ENCODE measurements at places on chromosomes 13 and 19.

- DNase-seq = peak; percentile 99
Observed at GRCh38 chr19:53977991-53978731, 13.3 kb upstream of the CACNG6 start.

DNA sequence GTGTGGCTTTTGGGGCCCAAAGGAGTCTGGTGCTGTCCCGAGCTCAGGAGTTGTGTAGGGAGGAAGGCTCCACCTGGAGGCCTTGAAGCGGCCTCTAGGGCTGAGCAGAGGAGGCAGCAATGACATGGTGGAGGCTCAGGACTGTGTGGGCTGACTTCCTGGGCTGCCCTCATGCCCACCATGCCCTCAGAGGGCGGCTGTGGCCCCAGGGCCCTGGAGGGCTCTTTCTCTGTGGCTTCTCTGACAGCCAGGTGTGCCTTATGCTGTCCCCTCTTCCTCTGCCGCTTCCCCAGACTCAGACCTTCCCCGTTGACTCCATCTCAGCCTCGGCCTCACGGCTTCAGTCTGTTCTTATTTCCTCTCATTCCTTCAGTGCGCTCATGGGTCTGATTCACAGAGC is 35.5 kb upstream of the ANKRD10 start:
- no peak for DNase-seq

GRCh38 chr19:3605770-3606169 is 905 bp downstream of the TBXA2R start:
- DNase-seq = no peak

- DNase-seq = no peak
Observed at GRCh38 chr19:2645826-2646225, 56.7 kb downstream of the GNG7 start.

GRCh38 chr13:79936368-79937136 is 404.4 kb downstream of the SPRY2 start:
- peak; percentile 57 for DNase-seq

DNA sequence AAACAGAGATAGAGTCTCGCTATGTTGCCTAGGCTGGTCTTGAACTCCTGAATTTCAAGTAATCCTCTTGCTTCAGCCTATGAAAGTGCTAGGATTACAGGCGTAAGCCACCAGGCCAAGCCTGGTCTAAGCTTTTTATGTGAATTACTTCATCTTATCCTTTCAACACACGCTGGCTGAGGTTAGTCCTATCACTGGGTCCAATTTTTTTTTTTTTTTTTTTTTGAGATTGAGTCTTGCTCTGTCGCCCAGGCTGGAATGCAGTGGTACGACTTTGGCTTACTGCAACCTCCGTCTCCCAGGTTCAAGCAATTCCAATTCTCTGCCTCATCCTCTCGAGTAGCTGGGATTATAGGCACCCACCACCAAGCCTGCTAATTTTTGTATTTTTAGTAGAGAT is 10.4 kb downstream of the MYO1F start:
- DNase-seq = no peak

DNA sequence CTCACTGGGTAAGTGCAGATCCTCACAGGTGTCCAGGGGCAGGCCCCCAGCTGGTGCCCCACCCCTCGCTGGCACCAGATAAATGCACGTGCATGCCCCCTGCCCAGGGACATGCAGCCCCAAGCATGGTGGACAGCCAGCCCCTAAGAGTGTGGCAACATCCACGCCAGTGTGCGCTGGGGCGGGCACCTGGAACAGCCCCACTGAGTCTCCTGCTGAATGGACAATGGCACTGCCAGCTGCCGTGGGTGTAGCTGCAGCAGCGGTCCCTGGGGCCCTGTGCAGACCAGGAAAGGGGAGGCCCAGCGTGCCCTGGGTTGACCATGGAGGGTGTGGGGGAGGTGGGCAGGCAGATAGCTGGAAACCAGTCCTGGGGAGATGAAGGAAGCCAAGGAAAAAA is 538.7 kb upstream of the SGCG start:
- DNase-seq = no peak

DNA sequence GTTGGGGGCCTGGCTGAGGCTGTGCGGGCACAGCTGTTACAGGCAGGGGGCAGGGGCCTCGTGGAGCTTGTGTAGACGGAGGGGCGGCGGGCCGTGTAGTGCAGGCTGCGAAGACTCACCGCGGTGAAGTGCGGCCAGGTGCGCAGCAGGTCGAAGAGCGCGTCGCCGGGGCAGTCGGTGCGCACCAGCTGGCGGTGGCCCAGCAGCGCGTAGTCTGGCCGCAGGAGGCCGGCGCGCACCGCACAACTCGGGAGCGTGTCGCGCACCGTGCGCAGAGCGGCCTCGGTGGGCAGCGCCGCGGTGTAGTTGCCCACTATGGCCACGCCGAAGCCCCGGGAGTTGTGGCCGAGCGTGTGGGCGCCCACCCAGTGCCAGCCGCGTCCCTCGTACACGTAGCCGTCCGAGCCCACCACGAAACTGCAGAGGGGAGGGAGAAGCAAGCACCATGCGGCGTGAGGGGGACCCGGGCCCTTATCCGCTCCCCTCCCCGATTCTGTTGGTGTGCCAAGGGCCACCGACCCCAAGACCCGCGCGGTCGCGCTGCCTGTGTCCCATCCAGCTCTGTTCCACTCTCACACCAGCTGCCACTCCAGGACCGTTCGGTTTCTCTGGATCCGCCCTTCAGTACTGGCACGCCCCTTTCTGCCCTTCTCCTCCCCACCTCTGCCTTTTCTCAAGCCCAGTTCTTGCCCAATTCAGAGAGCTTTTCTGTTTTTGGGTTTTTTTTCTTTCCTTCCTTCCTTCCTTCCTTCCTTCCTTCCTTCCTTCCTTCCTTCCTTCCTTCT is 5.4 kb upstream of the RASAL3 start:
- no peak for DNase-seq

GRCh38 chr13:42333613-42334328 is 61.8 kb downstream of the AKAP11 start:
- DNase-seq = no peak

GRCh38 chr13:64130600-64130999 is 2715.0 kb upstream of the PCDH20 start:
- no peak for DNase-seq

DNA sequence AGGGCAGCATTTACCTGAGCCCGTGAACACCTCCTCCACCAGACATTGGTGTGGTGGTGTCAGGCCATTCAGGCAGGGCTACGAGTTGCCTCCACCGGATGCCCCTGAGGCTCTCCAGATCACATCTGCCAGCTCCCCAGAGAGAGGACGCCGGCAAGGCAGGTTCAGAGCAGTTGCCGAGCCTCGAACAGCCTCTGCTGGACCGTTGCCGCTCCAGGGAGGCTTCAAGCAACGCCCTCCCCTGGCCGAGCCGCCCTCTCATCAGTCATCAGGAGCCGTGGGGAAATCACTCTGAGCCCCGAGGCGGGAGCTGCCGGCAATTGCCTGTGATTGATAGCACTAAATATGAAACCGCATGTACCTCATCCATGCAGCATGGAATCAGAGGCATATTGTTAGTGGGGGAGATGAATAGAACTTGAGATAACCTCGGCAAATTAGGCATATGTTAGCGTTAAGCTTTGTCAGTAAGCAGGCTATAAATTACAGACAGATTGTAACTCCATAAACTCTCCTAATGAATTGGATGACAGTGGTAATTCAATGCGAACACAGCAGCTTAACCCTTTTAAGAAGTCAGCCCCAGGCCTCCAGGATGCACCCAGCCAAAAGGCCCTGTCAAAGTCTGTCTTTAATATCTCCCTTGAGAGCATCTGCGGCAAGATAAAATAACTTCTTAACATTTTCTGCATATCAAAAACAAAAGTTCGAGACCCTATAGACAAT is 29.8 kb upstream of the SPACA7 start:
- no peak for DNase-seq

DNA sequence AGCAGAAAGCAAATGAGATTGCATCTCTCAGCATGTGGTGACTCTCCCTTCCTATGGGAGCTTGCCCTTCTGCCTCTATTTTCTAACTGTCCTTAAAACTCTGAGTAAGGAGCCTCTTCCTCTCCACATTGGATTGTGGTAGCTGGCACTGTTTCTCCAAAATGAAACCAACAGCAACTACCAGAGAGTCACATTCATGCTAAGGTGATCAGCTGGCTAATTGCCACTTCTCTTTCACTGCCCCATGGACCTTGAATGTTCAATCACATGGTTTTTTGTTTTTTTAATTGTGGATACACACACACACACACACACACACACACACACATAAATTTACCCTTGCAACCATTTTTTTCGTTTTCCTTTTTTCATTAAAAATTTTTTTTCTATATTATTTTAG is 154.7 kb upstream of the TSC22D1 start:
- DNase-seq = no peak

- DNase-seq = no peak
Observed at GRCh38 chr19:343941-344624, 513 bp downstream of the MIER2 start.

DNA sequence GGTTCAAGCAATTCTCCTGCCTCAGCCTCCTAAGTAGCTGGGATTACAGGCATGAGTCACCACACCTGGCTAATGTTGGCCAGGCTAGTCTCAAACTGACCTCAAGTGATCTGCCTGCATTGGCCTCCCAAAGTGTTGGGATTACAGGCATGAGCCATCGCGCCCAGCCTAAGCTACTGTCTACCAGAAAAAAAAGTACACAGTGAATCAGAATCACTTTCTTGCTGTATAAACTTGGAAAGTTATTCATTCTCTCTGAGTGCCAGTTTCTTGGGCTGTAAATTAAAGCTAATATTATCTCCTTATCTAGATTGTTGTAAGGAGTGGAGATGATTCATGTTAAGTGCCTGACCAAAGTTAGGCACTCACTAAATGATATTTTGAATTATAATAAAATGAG is 242.8 kb downstream of the ENOX1 start:
- no peak for DNase-seq

- no peak for DNase-seq
Observed at GRCh38 chr13:110343241-110343865, 36.3 kb downstream of the COL4A2 start.

DNA sequence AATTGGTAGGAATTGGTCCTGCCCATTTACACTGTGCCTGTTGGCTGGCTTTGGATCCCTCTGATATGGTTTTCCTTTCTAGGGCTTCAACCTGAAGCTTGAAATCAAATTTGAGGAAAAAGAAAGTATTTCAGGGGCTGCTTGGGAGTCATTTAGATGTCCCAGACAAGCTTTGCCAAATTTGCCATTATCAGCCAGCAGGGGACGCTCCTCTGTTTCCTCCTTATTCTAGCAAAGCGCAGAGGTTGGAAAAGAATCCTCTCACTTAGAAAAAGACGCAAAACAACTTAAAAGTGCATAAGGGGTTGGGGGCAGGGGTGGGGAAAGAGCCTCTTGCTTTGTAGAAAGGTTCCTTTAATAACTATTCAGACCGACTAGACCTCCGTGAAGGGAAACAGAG is 1211.1 kb upstream of the PCDH20 start:
- DNase-seq = no peak

DNA sequence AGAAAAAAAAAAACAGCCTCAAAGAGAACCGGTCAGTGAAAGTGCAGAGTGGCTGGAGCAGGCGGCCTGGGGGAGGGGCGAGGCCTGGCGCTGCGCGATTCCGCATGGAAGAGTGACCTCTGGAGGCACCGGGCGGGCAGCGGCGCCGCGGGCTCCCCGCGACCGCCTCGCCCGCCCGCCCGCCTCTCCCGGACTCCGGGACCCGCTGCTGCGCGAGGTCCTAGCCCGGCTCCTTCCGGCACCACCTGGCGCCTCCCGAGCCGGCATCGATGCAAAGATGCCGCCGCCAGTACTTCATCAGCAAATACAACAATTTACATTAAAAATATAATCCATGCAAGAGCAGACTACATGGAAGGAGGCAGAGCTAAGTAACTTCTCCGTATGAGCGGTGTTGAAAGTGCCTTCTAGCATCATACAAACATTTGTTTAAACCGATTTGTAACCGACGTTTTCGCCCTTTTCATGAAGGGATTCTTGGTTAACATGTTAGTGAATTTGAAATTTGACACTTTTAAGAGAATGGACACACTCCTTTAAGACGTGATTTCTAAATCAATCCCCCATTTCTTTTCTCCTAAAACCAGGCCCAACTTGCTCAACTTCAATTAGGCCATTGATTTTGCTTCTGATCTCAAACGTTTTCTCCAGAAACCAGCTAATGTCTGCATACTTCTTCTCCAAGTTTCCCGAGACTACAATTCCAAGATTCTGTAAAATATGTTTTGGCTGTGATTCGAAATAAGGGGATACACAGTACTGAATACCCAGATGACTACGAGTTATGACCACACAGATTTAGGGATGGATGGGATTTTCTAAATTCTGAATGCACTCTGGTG is 2.1 kb downstream of the EFNB2 start:
- DNase-seq = peak; percentile 79

DNA sequence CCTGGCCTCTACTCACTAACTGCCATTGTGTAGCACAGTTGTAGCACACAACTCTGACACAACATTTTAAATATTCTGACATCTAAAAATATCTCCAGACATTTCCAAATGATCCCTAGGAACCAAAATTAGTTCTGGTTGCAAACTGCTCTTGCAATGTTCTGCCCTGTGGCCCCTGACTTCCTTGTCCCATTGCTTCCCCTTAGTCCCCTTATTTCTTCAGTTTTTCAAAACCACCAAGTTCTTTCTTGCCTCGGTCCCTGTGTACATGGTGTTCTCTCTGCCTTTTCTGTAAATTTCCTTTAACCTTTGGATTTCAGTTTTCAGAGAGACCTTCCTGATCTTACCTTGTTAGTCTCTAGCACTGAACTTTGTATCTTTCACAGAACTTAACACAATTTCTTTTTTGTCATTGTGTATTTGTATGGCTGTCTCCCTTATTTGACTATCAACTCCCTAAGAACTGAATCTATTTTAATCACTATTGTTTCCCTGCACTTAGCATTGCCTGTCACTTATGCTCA is 87.6 kb upstream of the MLNR start:
- DNase-seq = no peak

DNA sequence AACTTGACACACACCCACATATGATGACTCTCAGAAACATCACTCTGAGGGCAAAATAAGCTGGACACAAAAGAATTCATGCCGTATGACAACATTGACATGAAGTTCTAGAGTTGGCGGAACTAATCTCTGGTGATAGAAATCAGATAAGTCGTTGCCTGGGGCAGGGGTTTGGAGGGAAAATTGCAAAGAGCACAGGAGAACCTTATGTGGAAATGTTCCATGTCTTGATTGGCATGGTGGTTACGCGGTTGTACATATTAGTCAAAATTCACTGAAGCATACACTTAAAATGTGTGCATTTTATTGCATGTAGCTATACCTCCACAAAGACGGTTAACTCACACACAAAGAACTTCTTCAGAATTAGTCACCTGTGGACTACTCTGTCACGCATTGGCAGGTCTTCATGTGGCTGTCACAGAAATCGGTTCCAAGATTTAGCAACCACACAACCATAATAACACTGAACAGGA is 137.8 kb upstream of the GJB6 start:
- no peak for DNase-seq

DNA sequence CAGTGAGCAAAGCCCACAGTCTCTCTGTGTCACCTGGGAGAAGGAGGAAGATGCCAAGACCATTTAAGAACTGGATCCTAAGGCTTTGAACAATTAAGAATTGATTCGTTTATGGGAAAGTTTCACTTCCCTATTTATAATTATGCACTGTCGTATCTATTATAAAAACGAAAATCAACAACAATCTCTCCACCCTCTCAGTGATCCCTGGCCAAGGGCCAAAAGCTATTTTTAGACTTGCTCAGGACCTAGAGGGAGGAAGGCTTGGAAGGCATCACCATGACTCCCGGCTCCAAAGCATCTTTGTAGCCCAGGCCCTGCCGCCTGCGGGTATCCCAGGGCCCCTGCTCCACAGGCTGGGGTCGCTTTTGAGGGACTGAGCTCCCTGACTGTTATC is 1.3 kb downstream of the RHPN2 start:
- no peak for DNase-seq

All from posterior cingulate gyrus (tissue), 11 donors.